ENCODE measurements at places on chromosomes 11 and 22.

DNA sequence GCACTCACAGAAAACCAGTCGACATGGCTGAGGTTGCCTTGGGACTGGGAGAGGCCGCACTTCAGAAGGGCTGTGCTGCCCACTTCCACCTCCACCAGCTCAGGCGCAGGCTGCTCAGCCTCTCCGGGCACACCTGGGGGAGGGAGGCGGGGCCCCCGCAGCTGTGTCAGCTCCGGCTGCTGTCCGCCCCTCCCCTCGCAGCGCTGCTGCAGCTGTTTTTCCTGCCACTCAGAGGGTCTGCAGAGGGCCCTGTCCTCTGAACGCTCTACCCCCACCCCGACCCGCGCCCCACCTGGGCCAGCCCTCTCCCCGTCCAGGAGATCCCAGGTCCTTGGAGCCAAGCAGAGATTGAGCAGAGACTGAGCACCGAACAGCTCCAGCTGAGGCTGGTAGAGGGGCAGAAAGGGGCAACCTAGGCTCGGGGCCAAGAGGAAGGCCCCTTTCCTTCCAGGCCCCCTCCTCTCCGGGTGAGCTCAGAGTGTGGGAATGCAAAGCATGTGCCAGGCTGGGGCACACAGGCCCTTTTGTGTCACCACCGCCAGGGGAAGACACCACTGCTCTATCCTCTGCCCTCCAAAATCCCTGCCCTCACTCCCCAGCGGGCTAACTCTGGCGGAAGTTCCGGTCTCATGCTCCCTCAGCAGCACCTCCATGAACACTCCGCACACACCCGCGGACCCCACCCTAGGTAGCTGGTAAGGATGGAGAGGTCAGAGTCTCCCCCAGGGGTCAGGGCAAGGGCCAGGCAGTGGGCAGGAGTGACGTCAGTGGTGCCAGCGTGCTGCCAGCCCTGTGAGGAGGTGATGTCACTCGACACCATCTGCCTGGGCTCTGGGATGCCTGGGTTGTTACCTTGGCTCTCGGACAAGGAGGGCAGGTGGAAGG is 1.6 kb downstream of the MCAM start:
- peak; percentile 77 for DNase-seq

DNA sequence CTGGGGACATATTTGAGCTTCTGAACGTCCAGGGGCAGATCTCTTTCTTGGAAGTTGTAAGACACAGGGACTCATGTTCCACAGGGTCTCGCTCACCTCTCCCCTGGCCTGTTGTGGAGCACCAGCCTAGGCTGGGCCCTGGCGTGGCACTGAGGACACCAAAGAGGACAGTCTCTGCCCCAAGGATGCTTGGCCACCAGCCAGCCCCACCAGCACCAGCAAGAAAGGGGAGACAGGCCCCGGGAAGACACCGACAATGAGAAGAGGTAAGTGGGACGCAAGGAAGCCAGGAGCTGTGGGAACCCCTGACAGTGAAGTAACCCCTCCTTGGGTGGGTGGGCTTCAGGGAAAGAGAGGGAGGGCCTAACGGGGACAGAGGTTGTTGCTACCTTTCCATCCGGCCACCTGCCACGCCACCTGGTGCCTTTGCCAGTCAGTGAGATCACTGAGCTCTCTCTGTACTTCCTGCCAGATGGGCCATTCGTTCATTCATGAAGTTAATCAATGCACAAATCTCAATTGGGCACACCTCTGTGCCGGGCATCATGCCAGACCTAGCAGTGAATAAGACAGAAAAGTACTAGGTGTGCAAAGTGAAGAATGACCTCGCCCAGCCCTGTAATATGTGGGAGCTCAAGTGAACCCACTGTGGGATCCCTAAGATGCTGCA is 11.1 kb downstream of the APOL5 start:
- DNase-seq = peak; percentile 76

- no peak for DNase-seq
These were observed 176.7 kb upstream of the TENM4 start for GRCh38 chr11:79617561-79617960.

DNA sequence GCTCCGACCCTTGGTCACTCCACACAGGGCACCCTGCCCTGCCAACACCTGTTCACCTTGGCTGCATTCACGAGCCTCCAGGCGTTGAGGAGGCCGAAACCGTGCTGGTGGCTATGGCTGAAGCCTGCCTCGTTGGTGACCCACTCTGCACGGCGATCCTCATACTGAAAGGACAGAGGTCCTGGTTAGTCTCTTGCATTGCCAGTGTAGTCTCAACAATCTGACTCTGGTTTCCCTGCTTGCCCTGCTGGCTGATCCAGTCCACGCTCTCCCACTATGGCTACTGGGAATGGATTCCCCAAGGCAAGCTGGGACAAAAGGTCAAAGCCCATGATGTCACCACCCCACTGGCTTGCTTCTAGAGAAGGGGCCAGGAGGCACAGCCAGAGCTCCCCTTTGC is 12.9 kb downstream of the PCSK7 start:
- no peak for DNase-seq

GRCh38 chr11:20754933-20755332 is 85.5 kb downstream of the NELL1 start:
- no peak for DNase-seq

GRCh38 chr11:70669871-70670675 is 271.7 kb downstream of the CTTN start:
- no peak for DNase-seq

All from body of pancreas (tissue), 4 donors.